ENCODE measurements at places on chromosomes 4 and X.

DNA sequence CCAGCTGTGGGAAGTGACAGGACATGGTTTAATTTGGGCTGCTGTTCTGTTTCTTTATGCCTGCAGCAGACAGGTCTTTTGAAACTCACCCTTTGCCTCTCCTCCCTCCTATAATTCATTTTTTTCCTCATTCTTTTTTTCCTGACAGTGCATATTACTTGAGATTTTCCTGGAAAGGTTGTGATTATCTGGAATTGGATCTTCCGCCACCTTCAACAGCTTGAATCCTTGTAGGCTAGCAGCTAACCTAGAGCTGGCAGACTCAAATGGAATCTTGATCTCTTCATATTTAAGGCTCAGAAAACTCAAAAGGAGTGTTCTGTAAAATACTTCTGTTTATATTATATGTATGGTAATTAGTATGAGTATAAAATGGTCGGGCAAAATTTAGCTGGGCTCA, 49.3 kb upstream of the CLCN4 start:
- no peak for DNase-seq

DNA sequence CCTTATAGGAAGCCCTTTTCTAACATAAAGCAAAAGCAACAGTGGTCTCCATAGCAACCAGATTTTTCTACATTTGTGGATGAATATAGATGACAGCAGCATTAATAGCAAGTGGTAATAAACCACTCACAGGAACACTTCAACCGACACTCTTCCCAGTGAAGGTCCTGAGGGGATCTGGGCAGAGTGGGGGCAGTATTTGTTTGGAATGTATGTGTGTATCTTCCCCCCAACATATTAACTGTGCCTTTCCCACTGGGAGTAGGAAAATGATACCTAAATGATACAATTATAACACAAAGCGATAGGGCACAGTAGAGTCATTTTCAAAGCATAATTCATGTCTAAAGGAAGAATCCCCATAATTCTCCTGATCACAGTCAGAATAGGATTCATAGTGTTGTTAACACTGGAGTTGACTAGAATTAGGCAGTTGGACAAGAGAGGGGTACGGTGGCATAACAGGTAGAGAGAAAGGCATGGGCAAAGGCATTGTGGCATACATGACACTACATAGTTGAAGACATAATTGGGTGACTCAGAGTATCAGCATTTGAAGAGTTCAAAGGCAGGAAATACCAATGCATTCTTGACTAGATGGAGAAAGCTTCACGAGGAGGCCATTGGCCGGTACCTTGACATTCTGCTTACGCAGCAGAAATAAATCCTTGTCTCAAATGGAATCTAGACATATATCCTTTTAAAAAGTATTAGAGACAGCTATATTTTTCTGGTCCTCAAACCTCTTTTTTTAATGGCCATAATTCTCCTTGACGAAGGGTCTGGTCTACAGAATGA, 15.2 kb downstream of the CAPN6 start:
- no peak for DNase-seq

DNA sequence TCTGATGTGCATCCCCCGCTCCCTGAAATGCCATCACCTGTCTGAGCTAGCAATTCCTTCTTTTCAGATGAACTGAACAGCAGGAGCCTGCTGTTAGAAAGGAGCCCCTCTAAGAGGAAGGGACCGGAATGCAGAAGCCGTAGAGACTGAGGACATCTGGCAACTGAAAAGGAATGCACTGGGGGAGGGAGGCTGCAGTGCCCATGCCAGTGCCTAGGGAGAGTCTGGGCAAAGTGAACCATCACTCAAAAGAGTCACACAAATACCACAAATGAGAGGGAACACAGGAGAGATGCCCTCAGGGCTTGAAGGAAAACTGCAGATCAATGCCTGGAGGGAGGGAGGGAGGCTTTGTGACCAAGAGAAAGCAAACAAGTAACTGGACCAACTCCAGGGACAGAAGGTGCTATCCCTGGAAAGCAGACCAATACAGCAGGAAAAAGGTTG, 93.9 kb upstream of the CBR4 start:
- DNase-seq = no peak

DNA sequence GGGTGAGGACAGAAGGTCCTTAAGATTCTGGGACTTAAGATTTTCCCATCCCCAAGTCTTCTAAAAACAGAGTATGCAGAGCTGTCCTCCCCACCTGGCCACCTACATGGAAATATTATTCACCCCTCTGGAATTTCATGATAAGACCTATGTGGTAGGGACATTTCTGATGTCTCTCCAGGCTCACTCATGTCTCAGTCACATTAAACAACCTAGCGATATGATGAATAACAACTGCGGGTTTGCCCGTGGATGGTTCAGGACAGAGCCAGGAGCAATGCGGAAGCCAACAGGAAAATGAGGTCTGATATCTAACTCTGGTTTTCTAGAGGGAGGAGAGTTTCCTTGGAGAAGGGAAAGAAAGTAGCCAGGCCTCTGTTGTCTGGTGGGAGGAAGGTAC, 47.4 kb downstream of the TEX13A start:
- no peak for DNase-seq

DNA sequence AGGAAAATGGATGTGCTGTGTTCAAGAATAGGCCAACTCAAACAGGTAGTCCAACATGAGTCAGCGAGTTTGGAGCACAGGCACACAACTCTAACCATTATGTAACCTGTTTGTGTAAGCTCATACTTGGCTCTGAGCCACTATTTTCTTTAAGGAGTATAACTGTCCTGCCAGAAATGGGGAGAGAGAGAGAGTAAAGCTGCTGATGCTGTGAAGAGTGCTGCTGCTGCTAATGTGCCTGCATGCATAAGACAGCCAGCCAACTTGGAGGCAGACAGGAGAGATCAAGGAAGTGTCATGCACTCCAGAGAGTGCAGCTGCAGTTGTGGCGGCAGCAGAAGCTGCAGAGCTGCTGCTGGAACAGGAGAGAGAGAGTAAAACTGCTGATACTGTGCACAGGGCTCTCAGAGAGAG, 11.7 kb upstream of the STATH start:
- DNase-seq = no peak

- no peak for DNase-seq
Observed at GRCh38 chr4:80846210-80846609, 184.3 kb upstream of the BMP3 start.

DNA sequence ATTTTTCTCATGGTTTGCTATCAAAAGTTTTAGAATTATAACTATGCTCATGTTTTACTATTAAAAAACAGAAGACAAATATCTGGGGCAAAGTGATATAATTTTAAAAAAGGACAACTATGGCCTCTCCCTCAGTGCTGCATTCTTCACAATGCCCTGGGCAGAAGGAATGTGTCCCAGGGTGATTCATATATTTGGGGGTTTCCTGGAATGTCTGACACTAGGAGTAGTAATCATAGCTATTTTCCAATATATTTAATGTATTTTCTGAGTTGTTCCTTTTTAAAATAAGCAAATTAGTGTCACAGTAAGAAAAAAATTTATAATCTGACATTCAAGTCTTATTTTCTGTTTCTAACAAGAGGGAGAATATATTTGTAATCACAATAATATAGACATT, 281.7 kb downstream of the UNC5C start:
- DNase-seq = no peak

GRCh38 chrX:84475101-84475500, 27.2 kb downstream of the HDX start:
- no peak for DNase-seq

DNA sequence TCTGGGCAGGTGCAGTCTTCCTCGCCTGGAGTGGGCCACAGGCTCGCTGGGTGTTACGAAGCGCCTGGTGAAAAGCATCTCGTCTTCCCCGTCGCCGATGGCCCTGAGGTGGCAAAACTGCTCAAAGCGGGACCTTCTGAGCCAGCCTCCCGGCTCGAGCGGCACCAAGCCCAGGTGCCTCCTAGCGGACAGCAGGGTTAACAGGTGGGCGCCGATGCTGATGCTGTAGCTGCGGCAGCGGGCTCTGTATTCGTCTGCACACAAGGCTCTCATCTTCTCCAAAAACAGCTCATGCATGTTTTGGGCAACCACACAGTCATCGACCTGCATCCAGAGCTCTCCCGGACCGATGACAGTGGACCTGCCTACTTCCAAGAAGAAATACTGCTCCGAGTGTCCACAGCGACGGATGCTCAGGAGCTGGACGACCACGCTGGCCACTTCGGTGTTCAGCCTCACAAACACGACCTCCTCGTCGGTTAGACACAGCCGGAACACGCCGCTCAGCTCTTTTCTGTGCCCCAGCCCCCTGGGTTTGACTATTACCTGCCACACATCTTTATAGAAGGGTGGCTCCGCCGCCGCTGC, 1.2 kb downstream of the IRS4 start:
- DNase-seq = no peak

- no peak for DNase-seq
Observed at GRCh38 chr4:22741744-22742143, 49.0 kb downstream of the GBA3 start.

- no peak for DNase-seq
Observed at GRCh38 chr4:107743532-107743931, 23.5 kb upstream of the PAPSS1 start.
